ENCODE measurements at places on chromosomes 3 and 15.

DNA sequence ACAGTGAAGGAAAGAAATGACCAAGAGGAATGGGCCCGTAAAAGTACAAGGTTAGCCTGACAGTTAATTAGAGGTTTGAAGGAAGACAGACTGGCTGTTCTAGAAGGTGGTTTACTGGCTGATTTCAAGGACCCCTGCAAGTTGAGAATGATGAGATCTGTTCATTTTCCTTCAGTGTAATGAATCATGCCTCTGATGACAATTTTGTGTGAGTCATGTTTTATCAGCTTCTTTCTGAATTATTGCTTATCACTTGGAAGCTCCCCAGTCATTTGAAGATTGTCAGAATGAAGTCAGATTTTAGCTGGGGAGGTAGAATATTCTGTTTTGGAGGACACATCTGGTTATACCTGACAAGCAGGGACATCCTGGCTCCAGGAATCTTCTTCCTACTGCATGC is 50.6 kb downstream of the DRD3 start:
- no peak for DNase-seq

GRCh38 chr3:103126115-103126514 is 691.3 kb downstream of the ZPLD1 start:
- no peak for DNase-seq

DNA sequence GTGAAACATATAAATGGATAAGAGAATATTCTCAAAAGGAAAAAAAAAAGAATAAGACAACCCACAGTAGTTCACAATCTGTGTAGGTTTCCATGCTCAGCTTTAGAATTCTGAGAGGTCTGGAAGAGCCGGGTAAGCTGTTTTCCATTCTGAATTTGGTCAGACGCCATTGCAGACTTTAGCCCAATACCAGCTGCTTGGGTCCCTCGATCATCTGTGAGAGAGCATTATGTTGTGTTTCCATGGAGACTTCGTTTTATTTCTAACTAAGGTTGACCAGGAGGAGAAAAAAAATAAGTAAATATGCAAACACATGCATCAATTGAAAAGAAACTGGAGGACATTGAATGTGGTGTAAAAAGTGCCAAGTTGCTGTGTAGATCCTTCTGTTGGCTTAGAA is 25.5 kb downstream of the KCNAB1 start:
- no peak for DNase-seq

DNA sequence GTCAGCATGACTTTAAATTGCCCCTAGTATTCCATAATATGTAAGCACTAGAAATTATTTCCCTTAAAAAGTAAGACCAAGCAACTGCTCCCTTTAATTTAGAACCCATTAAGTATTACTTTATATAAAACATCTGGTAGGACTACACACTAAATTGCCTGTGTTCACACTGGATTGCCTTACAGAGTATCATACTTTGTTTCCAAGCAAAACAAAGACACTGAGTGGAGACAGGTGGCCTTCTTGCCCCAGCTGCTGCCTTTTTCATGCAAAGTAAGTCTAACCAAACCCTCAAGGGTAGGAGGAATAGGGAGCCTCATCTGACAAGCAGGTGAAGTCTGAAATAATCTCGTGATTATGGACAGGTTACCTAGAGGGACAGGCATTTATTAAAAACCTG is 87.3 kb downstream of the PEX5L start:
- DNase-seq: no peak

GRCh38 chr3:30681649-30682211 is 75.3 kb downstream of the TGFBR2 start:
- DNase-seq: no peak

DNA sequence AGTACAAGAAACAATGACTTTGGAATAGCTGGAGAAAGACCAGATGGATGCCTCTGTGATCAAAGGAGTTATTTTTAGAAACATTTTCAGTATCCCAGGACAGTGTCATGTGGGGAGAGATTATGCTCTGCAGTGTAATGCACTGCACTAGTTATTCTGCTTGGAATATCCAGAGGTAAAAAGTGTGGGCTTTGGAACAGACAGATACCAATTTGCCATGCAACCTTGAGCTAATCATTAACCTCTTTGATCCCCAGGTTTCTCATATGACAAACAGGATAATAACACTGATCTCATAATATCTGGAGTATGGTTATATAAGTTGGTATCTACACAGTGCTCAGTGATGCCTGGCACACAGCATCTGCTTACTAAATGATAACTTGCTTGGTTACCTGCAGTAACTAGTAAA is 12.2 kb upstream of the SLC7A14 start:
- no peak for DNase-seq

DNA sequence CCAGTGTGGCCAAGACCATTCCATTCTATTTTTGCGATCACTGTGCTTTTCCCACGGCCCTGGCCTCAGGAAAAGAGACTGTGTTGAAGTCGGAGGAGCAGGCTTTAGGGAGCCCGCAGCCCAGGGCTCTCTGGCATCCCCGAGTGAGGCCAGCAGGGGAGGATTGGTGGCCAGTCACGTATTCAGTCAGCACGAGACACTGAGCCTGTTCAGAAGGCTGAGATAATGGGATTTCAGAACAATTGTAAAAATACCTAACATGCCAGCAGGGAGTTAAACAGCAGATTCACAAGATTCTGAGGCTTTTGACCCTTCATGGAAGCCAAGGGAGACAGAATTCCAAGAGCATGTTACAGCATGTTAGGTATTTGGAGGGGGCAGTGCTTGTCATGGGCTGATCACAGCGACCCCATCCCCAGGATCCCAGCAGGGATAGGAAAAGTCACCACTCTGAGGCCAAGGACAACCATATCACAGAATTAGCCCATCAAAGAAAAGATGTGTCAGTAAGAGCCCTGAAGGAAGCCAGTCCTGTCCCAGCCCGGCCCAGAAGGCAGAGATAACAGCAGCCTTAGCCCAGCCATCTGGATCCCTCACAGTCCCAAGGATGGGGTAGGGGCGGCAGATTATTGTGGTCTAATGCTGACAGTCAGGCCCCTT is 40.6 kb downstream of the AMOTL2 start:
- peak; percentile 87 for DNase-seq

- no peak for DNase-seq
These were observed 1145.7 kb downstream of the EPHA3 start for GRCh38 chr3:90253131-90253530.

DNA sequence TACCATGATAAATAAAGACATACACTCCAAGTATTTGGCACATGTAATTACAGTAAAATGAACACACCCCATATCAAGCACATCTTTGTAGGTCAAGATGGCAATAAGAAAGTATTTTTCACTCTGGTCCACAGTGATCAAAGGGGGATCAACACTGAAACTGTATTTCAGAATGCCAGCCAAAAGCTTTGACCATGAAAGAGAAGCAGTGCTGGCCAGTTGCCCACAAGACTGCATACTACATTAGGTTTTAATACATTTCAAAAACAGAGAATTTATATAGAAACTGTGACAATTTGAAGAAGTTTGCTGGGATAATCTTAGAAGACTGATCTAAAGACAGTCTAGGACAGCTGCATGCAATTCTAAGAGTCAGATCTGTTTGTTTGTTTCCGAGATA is 1035.3 kb downstream of the FHIT start:
- no peak for DNase-seq

- DNase-seq: no peak
These were observed 254.4 kb upstream of the GPR149 start for GRCh38 chr3:154684440-154684839.

DNA sequence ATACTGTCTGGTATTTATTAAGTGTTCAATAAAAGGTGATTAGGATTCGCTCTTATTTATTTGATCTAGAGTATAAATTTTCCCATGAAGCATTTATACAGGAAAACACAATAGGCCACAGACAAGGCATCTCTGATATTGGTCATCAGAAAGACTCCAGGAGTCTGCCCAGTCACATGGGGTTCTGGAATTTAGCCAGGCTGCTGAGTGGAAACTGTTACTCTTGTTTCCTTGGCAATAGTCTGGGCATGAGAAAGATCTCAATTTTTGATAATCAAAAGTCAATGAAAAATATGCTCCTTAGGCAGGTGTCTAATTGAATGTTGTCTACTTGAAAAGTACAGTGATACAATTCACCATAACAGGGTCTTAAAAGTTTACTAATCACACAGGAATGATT is 161.2 kb downstream of the FRMD5 start:
- no peak for DNase-seq

- DNase-seq: no peak
These were observed 57.6 kb downstream of the SSR3 start for GRCh38 chr3:156497326-156497725.

- no peak for DNase-seq
These were observed 63.3 kb downstream of the WNT5A start for GRCh38 chr3:55423782-55424181.

DNA sequence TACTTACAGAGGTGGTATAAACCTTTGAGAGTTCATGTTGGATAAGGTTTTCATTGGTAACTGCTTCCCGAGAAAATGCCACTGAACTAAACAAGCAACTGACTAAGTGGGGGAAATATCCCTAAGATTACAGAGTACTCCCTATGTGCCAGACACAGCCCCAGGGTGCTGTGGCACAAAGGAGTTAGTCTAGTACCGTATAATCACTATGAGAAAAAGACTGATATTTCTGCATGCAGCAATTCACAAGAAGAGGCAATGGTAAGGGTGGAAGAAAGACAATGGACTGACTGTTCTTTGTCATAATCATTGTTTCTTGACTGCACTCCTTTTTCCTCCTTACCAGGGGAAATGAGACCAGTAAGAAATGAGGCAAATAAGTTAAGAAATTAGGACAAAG is 20.0 kb upstream of the SLC25A26 start:
- DNase-seq: no peak

GRCh38 chr15:62362608-62363007 is 197.5 kb upstream of the C2CD4B start:
- DNase-seq: peak; percentile 95
